ENCODE measurements at places on chromosomes 1 and 21. TPM values are rescaled to one million over a fixed set of nuclear protein-coding genes. Genes with fewer than 3 reads are reported as not detected.

REN gene
- total RNA-seq: not detected

IL20 gene
- total RNA-seq: 0.47 TPM

OR10J1 gene
- not detected for total RNA-seq

DMRTA2 gene
- 5.8 TPM for total RNA-seq

BMP8A gene
- total RNA-seq: 0.16 TPM

AJAP1 gene
- total RNA-seq: 7.3 TPM

KRTAP21-2 gene
- not detected for total RNA-seq

GJA5 gene
- total RNA-seq: 1.4 TPM

ADAMTSL4 gene
- total RNA-seq: 0.31 TPM

PSMB2 gene
- total RNA-seq: 17.8 TPM

DNALI1 gene
- total RNA-seq: 3.1 TPM

FGR gene
- 0.78 TPM for total RNA-seq

CTTNBP2NL gene
- total RNA-seq: 23.9 TPM

MAP3K21 gene
- total RNA-seq: 4.1 TPM

VHLL gene
- 0.94 TPM for total RNA-seq

VANGL2 gene
- total RNA-seq: 12.5 TPM

KRTAP12-2 gene
- not detected for total RNA-seq

LCE2B gene
- not detected for total RNA-seq

ZRANB2 gene
- total RNA-seq: 103 TPM

ACTL8 gene
- total RNA-seq: not detected

TNNT2 gene
- not detected for total RNA-seq

C4BPA gene
- not detected for total RNA-seq

ARHGEF16 gene
- total RNA-seq: 0.16 TPM

ASPM gene
- 8.9 TPM for total RNA-seq

KCNA2 gene
- 7.0 TPM for total RNA-seq

KHDC4 gene
- 37.6 TPM for total RNA-seq

CR2 gene
- not detected for total RNA-seq

ZSWIM5 gene
- 22.6 TPM for total RNA-seq

FAM151A gene
- not detected for total RNA-seq

IL19 gene
- total RNA-seq: not detected

IFNLR1 gene
- total RNA-seq: 0.16 TPM

MSH4 gene
- total RNA-seq: 1.6 TPM

SPSB1 gene
- total RNA-seq: 2.3 TPM

CCDC27 gene
- total RNA-seq: not detected

RAP1GAP gene
- 26.4 TPM for total RNA-seq

PGLYRP3 gene
- not detected for total RNA-seq

PSMA5 gene
- total RNA-seq: 34.6 TPM

LCE1F gene
- not detected for total RNA-seq

ENO1 gene
- 260 TPM for total RNA-seq

RNU1-1 gene
- total RNA-seq: under 0.01 TPM

ZBTB8A gene
- 38.1 TPM for total RNA-seq

RGS16 gene
- 1.6 TPM for total RNA-seq

SHISAL2A gene
- total RNA-seq: not detected

MAP10 gene
- 9.0 TPM for total RNA-seq

RHOU gene
- total RNA-seq: 39.6 TPM

IFNAR2 gene
- total RNA-seq: 9.5 TPM

DRAXIN gene
- total RNA-seq: 107 TPM

CLEC20A gene
- total RNA-seq: not detected

TTC24 gene
- not detected for total RNA-seq

S100A3 gene
- not detected for total RNA-seq

TCEA3 gene
- total RNA-seq: 4.8 TPM
